ENCODE measurements at places on chromosomes 11 and 22. TPM values are rescaled to one million over a fixed set of nuclear protein-coding genes. Genes with fewer than 3 reads are reported as not detected.

DNA sequence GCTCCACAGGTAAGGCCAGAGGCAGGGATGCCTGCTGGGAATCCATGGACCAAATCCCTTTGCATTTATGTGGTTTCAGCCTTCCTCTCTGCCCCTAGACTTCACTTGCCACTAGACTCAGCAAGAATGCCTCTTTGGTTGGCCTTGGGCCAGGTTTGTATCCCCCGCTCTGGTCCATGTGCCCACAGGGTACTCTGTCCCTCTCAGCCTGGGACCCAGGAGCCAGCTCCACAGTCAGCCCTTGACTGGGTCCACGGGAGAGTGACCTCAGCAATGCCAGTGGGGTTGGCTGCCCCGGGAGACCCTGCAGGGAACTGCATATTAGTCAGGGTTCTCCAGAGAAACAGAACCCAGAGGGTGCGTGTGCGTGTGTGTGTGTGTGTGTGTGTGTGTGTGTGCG is 28.3 kb upstream of the LINC01488 start:
- DNase-seq = no peak

DNA sequence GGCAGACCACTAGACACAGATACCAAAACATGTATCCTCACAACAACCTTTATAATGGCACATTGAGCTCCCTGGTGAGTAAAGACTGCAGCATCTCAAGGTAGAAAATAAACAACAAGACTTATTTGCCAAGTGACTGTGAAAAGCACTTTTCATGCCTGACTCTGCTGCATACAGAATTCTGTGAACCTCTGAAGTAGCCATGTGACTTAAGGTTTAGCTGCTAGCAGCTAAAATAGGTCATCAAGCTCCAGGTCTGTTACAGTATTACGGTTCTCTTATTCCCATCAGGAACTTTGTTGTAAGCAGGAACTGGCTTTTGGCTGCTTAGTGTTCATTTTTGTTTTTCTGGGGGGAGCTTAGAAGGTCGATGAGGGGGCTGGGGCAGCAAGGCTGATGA is 139.4 kb downstream of the PAX6 start:
- DNase-seq = no peak

GRCh38 chr11:131985846-131986301 is 615.5 kb downstream of the NTM start:
- DNase-seq = no peak

DNA sequence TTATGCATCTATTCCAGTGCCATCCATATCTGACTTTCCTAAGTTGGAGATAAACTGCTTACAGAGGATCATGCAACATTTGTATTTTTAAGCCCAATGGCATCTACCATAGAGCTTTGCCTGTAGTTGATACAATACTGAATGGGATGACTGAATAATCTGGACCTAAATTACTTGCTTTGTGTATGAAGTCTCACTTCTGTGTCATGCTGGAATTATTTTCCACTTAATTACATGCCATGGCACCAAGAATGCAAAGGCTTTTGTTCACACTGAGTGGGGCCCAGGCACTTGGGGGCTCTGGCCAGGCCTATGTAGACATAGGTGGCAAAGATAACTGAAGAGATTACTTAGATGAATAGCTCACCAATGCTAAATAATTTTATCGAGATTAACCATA is 51.6 kb downstream of the OPCML start:
- DNase-seq = no peak

- no peak for DNase-seq
Measured at GRCh38 chr22:19556963-19557545, 32.8 kb upstream of the CLDN5 start.

The MUC5AC gene
- 18.6 TPM for total RNA-seq

The OR8B2 gene
- total RNA-seq = not detected

Measured in mucosa of gallbladder (tissue), 1 donor.